ENCODE measurements at places on chromosomes 12 and 14.

GRCh38 chr12:121592320-121592719 is 11.5 kb upstream of the KDM2B start:
- no peak for DNase-seq

DNA sequence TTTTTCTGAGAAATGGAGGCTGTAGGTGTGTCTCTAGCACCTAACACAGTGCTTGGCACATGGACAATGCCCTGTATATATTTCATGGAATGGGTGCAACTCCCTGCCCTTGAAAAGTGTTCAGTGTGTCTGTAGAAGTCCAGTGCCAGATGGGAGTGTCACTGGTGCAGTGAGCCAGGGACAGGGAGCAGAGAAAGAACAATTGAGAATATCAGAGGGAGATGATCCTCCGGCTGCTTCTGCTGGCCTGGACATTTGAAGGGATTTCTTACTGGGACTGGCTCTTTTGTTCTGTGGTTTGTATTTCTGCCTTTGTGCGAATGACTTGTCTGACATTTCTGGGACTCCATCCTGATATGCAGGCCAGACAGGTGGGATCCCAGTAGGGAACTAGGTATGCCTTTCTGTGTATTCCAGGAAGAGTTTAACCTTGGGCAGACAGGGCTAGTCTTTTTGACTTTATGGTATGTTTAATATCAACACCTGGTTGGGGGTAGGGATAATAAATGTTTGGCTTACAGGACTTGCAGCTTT is 328.0 kb downstream of the NRXN3 start:
- no peak for DNase-seq

DNA sequence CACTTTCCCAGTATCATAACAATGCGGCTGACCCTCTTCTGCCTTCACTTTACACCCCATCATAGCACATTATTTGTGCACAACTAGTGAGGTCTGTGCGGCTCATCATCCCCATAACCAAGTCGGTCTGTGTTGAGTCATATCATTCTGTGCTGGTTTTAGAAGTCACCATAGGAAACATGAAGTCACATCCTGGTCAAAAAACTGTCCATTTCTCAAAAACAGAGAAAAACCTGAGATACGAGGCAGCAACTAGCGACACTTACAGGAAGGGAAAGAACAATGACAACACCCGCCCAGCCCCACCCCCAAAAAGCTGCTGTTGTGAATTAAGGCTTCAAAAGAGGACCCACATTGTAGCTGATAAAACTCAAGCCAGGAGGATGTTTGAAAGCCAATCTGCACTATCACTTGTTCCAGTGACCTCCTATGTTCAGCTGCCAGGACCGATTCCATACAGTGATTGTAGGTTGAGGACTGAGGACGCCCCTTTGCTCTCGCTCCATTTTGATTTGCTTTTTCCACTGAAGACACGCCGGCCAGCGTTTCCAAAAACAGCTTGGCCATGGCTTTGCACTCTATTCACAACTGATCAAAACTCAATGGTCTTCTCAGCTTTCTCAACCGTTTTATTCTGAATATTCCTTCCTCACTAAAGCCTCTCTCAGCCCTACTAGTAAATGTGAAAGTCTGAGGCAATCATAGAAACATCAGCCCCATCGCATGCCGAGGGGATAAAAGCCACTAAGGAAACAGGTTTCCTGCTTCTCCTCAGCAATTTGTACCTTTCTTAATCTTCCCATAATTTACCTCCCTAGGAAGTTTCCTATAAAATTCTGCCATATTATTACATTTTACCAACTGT is 87.5 kb downstream of the DUSP16 start:
- DNase-seq: no peak

GRCh38 chr12:11656550-11656949 is 7.1 kb downstream of the ETV6 start:
- no peak for DNase-seq

DNA sequence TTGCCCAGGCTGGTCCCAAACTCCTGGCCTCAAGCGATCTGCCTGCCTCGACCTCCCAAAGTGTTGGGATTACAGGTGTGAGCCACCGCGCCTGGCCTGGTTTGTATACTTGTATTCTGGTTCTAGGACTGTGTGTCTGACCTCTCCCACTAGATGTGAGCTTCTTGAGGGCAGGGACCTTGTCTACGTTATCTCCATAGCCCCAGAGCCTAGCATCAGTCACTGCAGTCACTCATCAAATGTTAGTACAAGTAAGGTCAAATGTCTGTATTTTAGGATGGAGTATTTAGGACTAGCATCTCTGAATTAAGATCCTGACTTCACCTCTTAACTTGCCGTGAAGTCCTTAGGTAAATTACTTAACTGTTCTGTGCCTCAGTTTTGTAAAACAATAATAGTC is 2.9 kb downstream of the RILPL2 start:
- no peak for DNase-seq

- no peak for DNase-seq
Observed at GRCh38 chr12:101806265-101806664, 24.5 kb downstream of the GNPTAB start.

GRCh38 chr12:92445253-92446082 is 257.3 kb upstream of the PLEKHG7 start:
- no peak for DNase-seq

DNA sequence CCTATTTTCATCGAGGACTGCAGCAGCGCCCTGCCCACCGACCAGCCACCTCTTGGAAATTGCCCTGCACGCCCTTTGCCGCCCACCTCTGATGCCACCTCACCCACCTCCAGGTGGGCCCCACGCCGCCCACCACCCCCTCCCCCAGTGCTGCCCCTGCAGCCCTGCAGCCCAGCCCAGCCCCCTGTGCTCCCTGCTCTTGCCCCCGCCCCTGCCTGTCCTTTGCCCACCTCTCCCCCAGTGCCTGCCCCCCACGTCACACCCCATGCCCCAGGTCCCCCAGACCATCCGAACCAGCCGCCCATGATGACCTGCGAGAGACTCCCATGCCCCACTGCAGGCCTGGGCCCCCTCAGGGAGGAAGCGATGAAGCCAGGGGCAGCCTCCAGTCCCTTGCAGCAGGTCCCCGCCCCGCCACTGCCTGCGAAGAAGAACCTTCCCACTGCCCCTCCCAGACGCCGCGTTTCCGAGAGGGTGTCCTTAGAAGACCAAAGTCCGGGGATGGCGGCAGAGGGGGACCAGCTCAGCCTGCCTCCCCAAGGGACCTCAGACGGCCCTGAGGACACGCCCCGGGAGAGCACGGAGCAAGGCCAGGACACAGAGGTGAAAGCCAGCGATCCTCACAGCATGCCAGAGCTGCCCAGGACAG is 96.5 kb downstream of the LGMN start:
- DNase-seq: no peak

- no peak for DNase-seq
Observed at GRCh38 chr14:61406675-61407074, 85.3 kb downstream of the PRKCH start.

GRCh38 chr14:49992448-49992847 is 99.6 kb downstream of the ARF6 start:
- no peak for DNase-seq

DNA sequence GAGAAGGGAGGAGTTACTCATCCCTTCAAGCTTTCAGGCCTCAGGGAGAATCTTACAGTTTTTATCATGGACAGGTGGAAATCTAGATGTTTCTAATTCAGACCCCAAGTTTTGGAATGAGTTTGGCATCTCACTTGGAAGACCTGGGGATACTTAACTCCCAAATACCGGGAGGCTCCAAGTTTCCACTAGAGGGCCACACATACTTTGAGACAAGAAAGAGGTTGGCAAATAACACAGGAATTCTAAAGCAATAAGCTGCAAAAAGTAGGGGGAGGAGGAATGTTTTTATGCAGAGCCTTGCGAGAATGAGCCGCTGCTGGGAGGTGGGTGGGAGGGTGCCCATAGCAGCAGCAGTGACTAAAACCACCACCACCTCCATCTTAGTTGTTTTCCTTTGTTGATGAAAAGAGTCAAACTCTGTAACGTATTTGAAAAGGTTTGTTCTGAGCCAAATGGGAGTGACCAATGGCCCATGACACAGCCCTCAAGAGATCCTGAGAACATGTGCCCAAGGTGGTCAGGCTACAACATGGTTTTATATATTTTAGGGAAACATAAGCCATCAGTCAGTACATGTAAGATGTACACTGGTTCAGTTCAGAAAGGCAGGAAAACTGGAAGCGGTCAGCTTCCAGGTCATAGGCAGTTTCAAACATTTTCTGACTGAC is 34.2 kb upstream of the RNASE1 start:
- no peak for DNase-seq
